ENCODE measurements at places on chromosomes 7 and 10.

DNA sequence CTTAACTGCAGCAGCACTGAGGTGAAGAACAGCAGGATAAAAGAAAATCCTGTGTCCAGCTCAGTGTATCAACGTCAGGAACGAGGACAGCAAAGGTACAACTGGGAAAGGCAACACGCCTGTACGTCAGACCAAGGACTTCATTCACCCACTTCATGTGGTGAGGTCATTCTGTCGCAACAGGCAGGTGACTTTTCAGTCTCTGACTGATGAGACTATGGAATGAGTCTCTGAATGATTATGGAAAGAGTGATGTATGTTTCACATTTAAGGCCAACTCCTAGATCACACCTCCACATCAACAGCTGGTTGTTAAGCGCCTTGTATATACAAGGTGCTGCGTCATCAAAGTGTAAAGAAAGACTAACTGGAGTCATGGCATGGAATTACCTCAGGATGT is 297.6 kb upstream of the SP8 start:
- DNase-seq: no peak

DNA sequence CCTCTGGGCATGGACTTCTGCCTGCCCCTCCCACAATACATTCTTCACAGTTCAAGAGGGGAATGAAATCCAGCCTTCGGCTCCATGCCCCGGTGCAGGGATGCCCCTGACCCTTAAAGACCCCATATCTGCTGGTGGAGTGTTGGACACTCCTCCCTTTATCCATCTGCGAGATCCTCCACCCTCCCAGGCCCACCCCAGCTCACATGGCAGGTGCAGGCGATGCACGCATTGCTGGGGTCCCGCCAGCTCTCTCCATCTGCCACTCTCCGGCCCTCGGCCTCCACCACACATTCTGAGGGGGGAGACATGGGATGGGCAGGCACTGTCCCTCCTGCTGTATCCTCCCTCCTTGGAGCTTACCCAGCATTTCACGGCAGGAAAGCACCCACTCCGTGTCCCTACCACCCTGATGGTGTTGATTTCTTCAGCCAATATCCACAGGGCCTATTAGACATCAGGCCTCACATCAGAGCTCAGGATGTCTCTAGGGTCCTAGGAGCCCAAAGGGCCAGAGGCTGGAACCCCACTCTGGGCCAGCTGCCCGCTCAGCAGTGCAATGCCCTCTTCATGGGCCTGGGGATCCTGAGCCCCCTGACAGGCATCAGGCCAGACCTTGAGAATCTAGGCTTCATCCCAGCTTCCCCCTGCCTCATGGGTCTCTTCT is 18.3 kb downstream of the ATP6V1F start:
- no peak for DNase-seq

DNA sequence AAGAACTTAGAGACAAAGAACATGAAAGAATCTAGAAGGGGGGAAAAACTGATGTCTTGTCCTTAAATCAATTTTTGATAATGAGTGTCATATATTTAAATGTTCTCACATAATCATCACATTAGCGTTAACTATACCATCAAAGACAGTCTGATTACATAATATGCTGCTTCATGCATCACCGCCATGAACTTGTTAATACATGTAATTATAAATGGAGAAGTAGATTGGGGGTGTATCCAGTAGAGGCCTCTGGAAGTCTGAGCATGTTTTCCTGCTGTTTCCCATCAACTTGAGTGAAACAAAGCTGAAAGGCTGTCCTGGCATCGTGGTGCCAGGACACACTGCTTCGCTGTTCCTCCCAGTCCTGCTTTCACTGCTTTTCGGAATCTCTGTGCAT is 48.2 kb downstream of the PRLHR start:
- DNase-seq: no peak

DNA sequence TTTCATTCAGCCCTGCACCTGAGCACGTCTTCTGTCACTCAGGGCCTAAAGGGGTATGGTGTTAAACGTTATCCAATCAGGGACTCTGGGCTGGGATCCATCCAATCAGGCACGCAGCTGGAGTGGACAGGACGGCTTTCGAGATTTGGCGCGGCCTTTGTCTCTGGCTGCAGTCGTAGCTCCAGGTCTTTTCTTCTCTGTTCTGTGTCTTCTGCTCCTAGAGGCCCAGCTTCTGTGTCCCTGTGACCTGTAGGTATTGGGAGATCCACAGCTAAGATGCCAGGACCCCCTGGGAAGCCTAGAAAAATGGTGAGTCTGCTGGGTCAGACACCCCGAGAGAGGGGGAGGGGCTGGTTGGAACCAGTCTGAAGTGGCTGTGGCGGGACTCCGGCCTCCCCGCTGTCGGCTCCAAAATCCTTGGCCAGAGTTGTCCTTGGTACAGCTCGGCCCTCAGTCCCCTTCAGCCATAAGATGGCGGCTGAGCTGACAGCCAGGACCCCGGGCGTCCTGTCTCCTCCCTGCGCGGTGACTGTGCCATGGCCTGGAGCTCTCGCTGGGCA is 11.7 kb upstream of the ZNF680 start:
- no peak for DNase-seq

DNA sequence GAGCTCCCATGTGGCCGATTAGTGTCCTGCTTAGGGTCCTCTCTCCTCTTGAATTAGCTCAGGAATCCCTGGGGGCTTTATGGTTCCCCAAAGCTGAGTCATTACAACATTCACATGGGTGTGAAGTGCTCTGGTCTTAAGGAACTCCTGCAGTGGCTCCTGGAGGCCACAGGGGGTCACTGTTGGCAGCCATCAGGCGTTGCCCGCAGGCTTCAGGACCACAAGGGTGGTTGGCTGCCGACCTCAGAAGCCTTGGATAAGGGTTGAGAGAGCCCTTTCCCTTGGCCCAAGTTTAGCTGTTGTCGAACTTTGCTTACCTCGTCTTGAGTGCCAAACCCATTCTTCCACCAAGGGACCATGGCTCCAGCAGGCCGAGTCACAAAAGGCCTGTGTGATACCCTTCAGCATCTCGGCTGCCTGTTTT is 61.7 kb downstream of the SH2D4B start:
- DNase-seq: no peak

DNA sequence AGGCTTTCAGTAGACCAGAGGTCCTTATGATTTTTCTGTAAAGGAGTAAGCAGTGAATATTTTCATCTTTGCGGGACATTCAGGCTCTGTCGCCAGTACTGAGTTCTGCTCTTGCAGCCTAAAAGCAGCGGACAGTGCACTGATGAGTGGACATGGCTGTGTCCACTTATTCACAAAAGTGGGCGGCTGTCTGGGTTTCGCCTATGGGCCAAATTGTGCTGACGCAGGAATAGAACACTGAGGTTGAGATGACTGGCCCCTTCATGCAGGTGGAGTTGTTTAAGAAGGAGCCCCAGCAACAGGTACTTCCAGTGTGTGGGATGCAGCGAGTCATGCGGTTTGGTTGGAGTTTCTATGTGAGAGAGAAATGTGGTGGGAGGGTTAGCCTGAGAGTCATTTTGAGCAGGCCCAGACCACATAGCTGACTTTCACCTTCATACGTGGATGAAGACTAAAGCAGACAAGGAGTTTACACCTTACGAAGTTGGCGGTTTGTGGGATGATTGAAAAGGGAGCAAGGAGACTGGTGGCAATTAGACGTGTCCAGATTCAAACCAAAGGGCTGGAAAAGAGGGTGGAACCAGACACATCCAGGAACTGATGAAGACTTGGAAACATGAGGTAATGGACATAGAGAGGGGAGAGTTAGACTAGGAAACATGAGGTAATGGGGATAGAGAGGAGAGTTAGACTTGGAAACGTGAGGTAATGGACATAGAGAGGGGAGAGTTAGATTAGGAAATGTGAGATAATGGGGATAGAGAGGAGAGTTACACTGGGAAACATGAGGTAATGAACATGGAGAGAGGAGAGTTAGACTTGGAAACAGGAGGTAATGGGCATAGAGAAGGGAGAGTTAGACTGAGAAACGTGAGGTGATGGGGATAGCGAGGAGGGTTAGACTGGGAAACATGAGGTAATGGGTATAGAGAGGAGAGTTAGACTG is 38.2 kb downstream of the WDR37 start:
- no peak for DNase-seq

- DNase-seq: no peak
Observed at GRCh38 chr10:7665767-7666166, 999 bp downstream of the ITIH5 start.

- DNase-seq: no peak
Observed at GRCh38 chr10:127881262-127881661, 11.5 kb downstream of the CLRN3 start.

DNA sequence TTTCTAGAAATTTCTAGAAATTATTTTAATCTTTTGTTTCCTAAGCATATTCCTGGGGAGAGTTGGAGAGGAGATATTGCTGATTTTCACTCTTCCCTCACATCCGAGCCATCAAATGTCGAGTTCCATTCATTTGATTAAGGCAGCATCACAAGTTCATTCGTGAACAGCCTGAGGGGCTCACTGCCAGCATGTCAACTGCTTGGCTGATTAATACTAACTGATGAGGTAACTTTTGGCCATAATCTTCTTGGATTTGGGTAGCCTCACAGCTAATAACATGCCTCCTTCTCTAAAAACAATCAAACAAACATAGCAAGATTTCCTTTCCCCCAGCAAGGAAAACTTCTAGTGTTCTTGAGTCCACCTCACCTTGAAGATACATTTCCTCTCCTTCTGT is 87.1 kb upstream of the AFAP1L2 start:
- DNase-seq: no peak

DNA sequence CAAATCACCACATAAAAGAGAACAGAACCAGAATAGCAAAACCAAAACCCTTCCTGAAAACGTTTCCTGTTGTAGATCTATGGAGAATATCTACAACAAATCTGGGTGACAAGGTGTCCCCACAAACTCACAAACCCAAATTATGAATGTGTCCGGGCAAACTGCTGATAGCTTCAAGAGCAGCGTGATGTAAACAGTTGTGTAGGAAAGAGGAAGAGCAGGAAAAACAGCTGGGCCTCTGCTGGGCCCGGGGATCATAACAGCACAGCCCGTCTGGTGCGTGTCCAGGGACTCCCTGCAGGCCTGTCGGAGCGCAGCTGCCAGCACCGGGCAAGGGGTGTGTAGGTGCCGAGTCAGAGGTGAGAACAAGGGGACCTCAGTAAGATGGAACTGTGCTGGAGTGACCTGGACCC is 53.7 kb downstream of the KCNH2 start:
- DNase-seq: no peak

DNA sequence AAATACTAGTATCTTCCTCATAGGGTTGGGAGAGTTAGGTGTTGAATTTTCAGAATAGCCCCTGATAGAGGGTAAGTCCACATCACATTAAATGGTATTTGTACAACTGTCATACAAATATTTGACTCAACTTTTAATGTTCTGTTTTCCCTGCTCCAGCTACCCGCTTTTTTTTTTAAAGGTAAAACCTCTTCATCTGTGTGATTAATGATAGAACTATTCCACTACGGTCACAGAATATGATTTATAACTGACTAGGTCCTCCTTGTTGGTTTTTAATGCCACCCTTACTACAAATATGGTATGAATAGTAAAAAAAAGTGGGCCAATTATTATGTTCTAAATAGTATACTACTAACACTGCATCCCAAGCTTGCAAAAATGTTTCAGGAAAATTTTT is 15.6 kb upstream of the NRP1 start:
- DNase-seq: no peak

GRCh38 chr10:12922117-12922900 is 79.2 kb downstream of the CCDC3 start:
- DNase-seq: no peak

- DNase-seq: no peak
Observed at GRCh38 chr10:20004087-20004523, 187.9 kb downstream of the PLXDC2 start.

- no peak for DNase-seq
Observed at GRCh38 chr7:122864016-122864415, 22.2 kb downstream of the CADPS2 start.

- no peak for DNase-seq
Observed at GRCh38 chr7:101717628-101718357, 88.7 kb upstream of the MYL10 start.

DNA sequence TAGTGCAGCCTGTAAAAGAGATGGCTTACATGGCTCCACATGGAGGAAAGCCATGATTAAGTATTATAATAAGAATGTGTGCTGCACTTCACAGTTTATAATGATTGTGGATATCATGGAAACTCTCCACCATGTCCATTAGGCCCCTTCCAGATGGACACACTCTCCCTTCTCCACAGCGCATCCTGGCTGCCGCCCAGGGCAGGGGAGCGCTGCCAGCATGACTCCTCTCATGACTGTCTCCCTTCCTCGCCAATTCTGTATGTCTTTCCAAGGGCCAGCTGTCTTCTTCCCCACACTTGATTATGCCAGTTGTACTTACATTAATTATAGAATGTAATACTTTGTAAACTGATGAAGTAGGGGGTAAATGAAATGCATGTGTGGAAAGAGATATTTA is 259.3 kb upstream of the TMEM72 start:
- DNase-seq: no peak

DNA sequence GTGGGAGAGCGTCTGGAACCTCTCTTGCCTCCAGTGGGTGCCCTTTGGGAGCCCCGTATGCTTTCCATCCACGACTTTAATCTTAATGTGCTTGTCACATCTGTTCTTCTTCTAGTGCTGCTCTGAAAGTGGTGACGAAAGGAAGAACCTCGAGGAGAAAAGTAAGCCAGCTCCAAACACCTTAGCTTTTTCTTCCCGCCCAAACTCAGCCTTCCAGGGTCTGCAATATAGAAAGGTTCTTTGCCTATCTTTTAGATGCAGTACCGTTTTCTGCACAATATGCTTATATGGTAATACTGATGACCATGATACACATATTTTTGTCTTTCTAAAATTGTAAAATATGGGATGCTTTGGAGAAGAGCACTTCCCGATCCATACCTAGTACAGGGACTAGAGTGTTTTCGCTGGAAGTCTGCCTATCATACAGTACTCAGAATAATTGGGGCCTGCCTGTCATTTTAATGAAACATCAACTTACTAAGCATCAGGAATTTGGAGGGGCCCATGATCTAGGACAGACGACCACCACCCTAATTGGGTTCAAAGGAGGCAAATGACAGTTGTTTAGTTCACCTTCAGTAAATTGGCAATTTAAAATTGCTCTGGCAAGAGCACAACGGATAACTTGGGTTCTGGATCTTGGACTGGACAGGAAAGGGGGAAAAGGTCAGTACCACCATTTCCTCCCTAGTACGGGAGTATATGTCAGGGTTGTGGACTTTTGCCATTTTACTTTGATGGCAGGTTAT is 884 bp downstream of the RINT1 start:
- DNase-seq: no peak

- no peak for DNase-seq
Observed at GRCh38 chr10:42755028-42755451, 27.6 kb upstream of the BMS1 start.

DNA sequence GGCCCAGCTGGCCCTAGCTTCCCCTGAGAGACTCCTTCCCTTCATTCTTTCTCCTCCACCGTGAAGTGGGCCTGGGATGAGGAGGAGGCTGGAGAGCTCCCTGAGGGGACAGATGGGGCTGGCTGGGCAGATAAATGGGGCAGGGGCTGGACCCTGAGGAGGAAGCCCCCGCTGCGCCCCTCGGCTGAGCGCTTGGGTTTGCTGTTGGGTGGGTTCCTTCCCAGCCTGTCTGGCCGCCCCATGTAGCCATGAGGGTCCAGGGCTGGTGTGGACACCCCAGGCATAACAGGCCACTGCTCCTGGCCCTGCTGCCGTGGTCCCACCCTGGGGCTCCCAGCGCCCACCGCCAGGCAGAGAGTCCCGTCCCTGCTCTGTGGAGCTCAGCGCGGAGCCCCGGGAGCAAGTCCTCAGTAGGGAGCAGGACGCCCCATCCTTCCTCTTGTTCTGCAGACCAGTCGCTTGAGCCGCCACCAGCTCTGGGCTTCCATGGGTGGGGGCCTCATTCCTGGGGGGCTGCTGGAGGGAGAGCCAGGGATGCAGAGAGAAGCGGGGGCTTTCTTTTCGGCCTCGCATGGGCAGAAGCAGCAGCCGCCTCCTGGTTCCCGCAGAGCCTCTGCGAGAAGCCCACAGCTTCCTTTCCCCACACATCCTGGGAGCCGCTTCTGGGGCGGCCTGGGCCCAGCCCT is 266.4 kb upstream of the TCERG1L start:
- DNase-seq: no peak

Measured in effector CD4-positive, alpha-beta T cell (primary cell).